ENCODE measurements at places on chromosomes 13 and 19. TPM values are rescaled to one million over a fixed set of nuclear protein-coding genes. Genes with fewer than 3 reads are reported as not detected.

DNA sequence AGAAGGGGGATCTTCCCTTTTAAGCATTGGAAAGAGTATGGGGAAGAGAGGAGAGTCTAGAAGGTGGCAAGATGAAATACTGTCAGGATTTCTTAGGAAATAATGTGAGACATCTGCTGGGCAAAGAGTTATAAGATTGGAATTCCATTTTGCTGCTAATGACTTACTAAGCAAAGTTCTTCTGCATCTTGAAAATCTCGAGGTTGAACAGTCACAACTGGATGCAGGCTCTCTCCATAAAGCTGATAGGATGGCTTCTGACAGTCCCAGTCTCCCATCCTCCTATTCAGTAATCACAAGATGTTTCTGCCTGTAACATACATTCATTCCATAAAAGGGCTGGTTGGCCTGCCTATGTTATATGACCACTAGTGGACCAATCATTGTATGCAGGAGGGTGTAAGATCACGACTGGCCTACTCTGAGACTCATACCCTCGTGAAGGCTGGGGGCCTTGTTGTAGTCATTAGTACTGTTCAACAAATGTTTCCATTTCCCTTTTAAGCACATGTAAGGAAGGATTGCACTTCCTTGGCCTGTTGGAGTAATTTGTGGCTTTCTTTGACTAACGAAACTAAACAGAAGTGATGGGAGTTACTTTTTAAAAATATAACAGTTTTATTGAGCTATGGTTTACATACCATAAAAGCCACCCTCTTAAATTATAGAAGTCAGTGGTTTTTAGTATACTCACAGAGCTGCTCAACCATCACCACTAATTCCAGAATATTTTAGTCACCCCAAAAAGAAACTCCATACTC lies 45.0 kb upstream of the TDRD3 start:
- no peak for DNase-seq

- DNase-seq = peak; percentile 69
Measured at GRCh38 chr19:16061943-16062342, 14.4 kb upstream of the TPM4 start.

- DNase-seq = no peak
Measured at GRCh38 chr13:28501547-28501946, 6.6 kb upstream of the FLT1 start.

DNA sequence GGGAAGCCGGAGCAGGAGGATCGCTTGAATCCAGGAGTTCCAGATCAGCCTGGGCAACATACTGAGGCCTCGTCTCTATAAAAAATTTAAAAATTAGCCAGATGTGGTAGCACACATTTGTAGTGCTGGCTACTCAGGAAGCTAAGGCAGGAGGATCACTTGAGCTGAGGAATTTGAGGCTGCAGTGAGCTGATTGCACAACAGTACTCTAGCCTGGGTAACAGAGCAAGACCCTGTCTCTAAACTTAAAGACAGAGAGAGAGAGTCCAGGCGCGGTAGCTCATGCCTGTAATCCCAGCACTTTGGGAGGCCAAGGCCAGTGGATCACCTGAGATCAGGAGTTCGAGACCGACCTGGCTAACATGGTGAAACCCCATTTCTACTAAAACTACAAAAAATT lies 4.4 kb downstream of the IFNL3 start:
- no peak for DNase-seq

DNA sequence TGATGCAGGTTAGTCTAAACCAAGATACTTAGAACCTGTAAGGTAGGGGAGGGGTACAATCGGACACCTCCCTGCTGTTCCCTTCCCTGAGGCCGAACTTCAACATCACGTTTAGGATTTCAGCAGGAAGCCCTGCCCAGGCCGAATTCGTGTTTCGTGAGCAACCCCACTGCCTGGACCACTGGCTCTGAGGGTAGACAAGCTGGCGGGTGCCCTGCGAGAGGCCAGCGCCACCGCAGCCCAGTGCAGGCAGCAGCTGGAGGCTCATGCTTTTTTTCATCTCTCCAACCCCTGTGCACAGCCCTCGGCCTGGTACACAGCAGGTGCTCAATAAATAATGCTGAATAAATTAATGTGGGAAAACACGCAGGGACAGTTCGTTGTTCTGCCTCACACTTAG lies 7.7 kb downstream of the HOMER3 start:
- DNase-seq = no peak

DNA sequence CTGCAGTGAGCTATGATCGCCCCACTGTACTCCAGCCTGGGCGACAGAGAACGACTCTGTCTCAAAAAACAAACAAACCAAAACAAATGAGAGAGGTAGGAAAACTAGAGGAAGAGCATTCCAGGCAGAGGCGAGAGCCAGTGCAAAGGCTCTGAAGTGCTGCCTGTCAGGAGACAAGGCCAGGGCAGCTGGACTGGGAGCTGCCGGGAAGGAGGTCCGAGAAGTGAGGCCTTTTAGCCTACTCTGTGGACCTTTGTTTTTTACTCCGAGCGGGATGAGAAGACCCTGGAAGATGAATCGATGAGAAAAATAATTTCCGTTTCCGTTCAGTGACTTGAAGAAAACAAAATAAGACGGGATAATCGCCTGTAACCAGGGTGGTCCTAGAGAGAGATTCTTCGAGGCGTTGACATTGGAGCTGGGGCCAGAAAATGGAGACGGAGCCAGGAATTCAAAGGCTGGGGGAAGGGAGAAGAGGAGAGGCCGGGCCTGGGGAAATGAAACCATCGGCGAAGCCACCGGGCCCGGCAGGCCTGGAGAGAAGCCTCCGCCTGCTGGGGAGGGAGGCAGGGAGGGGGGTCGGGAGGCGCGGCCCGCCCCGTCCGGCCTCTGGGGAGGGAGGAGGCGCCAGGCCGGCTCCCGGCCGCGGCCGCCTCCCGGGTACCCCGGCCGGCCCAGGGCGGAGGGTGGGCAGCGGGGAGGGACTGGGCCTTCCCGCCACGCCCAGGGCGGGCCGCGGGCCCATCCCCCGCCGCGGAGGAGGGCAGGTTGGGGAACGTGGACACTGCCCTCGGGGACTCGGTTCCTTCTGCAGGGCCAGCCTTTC lies 7.8 kb upstream of the SERTAD1 start:
- DNase-seq = peak; percentile 61

GRCh38 chr13:112750570-112750969 lies 60.7 kb downstream of the ATP11A start:
- no peak for DNase-seq

DNA sequence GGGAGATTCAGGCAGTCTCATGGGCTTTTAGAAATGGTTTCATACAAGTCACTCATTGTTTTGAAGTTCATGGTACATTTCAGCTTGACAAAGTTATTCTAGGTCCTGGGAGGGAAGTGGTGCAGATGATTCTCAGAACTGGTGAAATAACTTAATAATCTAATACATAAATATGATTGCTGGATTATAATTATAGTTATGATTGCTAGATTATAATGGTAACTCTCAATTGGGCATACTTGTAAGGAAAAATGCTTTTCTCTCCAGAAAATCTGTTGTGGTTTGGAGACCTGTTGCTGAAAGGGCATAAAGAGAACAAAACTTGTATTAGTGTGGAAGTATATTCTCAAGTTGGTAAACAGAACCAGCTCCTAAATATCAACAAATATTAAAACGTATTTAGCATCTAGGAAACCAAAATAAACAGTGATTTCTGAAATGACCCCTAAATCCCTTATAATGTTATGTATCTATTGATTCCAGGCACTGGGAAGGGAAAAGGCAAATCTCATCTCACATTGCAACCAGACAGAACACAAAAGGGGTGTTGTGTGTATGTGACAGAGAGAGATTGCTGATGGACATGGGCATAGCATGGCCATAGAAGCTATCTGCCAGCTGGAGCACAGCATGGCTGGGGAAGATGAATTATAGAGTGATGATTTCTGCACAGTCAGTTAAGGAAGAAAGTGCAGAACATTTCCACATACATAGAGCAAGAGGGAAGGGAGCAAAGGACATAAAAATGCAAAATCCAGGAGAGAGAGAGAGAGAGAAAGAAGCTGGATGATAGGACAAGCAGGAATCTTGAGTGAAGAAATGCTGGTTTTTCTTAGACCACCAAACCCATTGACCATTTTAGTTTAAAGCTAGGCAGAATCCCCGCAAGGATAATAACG lies 87.1 kb upstream of the FRY start:
- DNase-seq = no peak

DNA sequence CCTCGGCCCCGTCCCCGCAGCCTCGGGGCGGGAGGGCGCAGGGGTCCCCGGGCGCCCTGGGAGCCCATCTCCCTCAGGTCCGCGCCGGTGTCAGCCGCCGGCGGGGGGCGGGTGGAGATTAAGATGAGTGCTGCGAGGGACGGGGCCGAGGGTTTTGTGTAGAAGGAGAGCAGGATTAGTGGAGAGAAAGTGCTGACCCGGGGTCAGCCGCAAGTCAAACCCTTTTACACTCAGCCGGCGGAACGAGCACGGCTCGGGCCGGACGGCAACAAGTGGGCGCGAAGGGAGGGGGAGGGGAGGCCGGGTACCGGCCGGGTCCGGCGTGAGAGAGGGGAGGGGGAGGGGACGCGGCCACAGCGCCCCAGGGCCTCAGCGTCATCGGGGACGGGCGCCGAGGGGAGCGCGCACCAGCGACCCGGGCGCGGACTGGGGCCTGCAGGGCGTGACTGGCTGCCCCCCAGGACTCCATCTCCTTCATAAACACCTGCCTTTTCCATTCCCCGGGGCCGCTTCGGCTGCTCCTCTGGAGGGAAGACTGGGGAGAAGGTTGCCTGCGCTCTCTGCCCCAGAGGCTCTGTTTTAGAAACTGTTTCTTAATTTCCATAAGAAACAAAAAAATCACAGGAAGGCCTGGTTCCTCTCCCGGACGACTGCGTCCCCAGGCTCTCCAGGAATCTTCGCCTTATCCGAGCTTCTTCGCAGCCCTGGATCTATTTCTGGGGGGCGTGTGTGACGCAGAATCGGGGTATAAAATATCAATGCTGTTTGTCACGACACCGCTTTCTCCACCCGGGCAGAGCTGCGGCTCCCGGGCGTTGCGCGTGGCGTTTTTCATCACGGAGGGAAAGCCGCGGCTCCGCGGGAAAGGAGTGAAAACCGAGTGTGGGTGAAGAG lies 6.5 kb downstream of the SOX1 start:
- no peak for DNase-seq

- no peak for DNase-seq
Measured at GRCh38 chr13:88022431-88023208, 351.4 kb downstream of the SLITRK5 start.

DNA sequence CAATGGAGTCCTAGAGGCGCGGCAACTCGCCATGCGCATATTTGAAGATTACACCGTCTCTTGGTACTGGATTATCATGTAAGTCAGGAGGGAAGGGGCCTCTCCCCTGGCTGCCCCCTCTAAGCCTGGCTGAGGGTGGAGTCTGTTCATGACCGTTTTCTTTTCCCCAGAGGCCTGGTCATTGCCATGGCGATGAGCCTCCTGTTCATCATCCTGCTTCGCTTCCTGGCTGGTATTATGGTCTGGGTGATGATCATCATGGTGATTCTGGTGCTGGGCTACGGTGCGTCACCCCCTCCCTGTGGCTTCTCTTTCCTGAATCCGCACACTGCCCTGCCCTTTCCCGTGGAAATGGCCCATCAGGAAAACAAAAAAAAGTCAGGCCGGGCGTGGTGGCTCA lies 6.5 kb downstream of the SLC44A2 start:
- DNase-seq = no peak

DNA sequence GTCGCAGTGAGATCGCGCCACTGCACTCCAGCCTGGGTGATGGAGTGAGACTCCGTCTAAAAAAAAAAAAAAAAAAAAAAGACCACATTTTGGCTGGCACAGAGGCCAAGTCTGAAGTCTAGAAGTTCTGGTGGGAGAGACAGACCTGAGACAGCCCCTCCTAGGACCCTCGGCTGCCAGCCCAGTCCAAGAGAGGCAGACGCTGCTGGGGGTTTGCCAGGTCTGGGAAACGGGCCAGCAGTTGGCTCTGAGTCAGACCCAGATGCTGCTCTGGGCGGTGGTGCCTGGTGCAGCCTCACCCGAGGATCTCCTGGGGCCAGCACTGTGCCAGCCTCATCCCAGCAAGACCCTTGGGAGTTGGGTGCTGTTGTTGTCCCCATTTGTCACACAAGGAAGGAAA lies 5.8 kb downstream of the FCHO1 start:
- no peak for DNase-seq

DNA sequence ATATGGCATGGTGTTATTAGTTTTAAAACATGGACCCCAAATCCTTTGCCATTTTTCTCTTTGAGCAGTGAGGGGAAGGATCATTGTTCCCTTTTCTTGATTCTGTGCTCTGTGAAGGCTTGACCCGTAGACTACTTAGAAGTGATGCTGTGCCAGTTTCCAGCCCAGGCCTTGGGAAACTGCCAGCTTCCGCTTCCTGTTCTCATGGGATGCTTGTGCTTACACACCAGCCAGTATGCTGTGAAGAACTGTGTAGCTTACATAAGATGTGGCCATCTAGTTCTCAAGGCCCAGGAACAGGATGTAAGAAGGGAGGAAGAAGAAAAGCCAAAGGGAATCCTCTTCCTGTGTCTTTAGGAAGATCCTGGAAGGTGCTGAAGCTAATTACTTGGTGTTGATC lies 180.9 kb downstream of the PCCA start:
- DNase-seq = no peak

DNA sequence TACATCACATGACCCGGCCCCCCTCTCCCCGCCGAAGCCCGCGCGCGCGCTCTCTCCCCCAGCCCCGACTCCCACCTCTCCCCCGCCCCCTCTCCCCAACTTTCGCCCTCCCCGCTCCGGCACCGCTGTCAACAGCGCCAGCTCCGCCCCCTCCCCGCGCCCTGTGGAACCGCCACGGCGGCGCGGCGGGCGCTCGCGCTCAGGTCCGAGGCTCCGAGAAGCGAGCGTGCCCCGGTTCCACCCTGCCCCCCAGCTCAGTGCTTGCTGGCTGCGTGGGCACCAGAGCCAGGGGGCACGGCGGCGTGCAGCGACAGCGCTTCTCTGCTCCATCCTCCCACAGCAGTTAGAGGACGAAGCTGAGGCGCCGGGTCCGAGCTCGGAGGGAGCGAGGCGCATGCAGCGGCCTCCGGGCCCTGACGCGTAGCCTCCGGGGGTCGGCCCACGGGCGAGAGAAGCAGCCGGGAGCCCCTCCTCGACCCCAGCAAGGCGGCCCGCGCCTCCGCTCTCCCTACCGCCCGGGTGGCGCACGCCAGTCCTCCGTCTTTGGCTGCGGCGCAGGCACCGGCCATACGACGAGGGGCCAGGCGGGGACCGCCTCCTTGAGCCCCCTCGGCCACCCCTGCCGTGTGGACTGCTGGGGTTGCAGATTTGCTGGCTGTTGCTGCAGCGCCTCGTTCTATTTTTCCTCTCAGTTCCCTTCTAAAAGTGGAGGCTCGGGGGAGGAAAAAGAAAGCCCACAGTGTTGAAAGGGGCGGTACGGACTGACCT lies 109.5 kb downstream of the KCNRG start:
- peak; percentile 89 for DNase-seq

GRCh38 chr19:801030-801860 lies 4.0 kb downstream of the PTBP1 start:
- DNase-seq = no peak

The ITM2B gene
- 109 TPM for total RNA-seq

The GNG7 gene
- total RNA-seq = 1.3 TPM

The GPC6 gene
- not detected for total RNA-seq

The ATP1A3 gene
- total RNA-seq = 4.3 TPM

The ZNF83 gene
- total RNA-seq = 52.8 TPM

The KLC3 gene
- total RNA-seq = 0.42 TPM

The ZNF548 gene
- total RNA-seq = 62.8 TPM

The NLRP9 gene
- not detected for total RNA-seq
